AG08396 (cell line): ENCODE measurements at places on chromosomes 3 and 15.

GRCh38 chr3:65636326-65636725, 402.4 kb downstream of the MAGI1 start:
- DNase-seq: no peak

DNA sequence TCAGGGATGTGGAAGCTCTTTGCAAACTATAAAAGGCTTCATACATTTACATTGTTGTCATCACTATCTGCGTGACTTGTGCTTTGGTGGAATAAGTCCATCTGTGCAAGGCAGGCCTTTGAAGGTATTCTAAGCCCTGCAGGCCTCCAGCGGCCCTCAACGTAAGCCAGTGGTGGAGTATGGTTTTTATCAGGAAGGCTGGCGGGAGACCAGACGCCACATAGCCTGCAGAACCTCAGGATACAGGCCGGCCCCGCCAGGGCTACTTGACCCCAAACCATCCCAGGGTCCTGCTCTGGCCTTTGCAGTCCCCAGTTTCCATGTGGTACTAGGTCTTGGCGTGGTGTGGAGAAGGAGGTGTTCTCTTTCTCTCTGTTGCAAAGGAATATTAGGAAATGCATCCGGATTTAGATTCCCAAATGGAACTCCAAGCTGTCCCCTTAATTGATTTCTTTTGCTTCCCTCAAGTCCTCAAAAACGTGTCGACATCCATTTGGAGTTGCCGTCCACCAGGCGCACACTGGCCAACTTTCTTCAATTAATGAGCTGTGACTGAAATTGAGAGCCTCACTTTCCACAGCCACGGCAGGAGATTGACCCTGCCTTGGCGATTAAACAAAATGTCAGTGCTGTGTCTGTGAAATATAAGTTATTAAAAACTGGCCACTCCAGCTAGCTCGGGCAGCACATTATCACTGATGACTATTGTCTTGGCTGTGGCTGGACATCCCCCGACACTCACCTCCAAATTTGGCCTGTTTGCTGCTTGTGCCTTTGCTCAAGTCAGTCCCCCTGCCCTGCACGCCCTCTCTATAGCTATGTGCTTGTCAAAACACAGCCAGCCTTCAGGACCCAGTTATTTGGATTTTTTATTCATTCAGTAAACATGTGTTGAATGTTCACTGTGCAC, 239.8 kb upstream of the TLE3 start:
- DNase-seq: no peak

DNA sequence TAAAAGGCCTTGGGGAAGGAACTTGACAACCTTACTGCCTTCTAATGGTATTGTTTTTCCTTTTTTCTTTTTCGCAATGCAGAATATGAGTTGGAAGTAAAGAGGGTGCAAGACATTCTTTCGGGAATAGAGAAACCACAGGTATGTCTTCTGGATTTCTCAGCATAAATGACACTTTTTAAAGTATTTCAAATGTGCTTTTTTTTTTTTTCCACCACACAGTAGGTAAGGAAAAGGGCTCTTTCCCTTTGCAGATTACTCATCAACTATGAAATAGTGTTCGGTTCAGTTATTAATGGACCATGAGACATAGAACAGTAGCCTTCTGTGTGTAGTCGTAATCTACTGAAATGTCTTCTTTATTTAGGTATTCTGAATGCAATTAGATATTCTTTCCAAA, 162.4 kb downstream of the GHSR start:
- DNase-seq: no peak

GRCh38 chr3:112004187-112004586, 5.5 kb downstream of the TAGLN3 start:
- DNase-seq: no peak

DNA sequence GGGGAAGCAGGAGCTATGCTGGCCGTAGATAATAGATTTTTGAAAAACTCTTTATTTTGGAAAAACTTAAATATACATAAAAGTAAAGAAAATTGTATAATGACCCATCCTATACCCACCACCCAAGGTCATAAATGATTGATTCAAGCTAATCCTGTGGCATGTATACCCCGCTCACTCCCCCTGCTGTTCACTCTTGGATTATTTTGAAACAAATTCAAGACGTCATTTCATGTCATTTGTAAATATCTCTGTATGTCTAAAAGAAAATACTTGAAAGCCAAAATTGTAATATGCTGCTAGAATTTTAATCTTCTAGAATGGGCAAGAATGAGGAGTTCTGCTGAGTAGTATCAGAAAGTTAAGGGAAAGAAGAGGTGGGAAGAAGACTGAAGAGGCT, 241.7 kb downstream of the FEZF2 start:
- no peak for DNase-seq

GRCh38 chr15:74235962-74236361, at the start of gene CCDC33:
Gene CCDC33, plus strand, starts transcription at chr15:74236326. Its CDS starts 394 bp downstream, at chr15:74236720.
- DNase-seq: no peak

DNA sequence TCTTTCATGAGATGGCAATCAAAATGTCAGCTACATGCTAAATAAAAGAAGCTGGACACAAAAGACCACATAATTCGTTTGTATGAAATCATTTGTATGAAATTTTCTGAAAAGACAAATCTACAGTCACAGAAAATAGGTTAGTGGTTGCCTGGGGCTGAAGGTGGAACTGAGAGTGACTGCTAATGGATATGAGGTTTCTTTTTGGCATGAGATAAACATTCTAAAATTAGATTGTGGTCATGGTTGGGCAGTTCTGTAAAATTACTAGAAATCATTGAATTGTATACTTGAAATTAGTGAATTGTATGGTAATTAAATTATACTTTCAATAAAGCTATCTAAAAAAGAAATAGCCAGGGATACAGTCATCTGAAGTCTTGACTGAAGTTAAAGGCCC, 2.7 kb upstream of the DMXL2 start:
- DNase-seq: no peak

GRCh38 chr3:14525685-14526631, 14.2 kb downstream of the GRIP2 start:
- DNase-seq: peak; percentile 79

- DNase-seq: no peak
Measured at GRCh38 chr3:59680919-59681318, 631.1 kb upstream of the CFAP20DC start.

GRCh38 chr3:147257944-147258343, 148.4 kb downstream of the ZIC4 start:
- no peak for DNase-seq

DNA sequence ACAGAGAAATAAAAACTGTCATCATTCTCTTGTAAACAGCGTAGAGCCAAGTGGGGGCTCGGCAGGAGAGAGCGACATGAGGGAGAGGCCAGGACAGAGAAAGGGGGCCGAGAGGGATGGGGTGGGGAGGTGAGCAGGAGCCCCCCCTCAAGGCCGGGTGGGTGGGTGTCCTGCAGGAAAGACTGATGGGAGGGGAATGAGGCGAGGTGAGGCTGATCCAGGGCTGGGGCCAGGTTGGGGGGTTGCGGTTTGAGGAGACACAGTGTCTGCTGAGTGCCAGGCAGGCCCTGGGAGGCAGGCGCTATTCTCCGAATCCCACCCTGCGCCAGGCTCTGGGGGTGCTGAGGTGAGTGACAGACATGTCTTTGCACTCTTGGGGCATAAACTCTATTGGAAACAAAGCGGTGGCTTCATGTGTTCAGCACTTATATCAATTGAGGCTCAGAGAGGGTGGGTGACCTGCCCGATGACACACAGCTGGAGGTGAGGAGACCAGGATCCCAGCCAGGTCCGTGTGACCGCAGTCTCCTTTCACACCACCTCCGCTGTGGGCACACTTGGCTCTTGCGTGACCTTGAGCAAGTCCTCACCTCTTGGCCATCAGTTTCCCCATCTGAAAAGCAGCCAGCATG, 19.6 kb upstream of the CSPG4 start:
- no peak for DNase-seq

DNA sequence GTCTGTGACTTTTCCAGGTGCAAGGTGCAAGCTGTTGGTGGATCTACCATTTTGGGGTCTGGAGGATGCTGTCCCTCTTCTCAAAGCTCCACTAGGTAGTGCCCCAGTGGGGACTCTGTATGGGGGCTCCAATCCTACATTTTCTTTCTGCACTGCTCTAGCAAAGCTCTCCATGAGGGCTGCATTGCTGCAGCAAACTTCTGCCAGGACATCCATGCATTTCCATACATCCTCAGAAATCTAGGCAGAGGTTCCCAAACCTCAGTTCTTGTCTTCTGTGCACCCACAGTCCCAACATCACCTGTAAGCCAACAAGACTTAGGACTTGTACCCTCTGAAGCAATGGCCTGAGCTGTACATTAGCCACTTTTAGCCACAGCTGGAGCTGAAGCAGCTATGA, 694.5 kb upstream of the BCHE start:
- no peak for DNase-seq

- DNase-seq: no peak
Measured at GRCh38 chr3:195065142-195065863, 205.7 kb downstream of the XXYLT1 start.

DNA sequence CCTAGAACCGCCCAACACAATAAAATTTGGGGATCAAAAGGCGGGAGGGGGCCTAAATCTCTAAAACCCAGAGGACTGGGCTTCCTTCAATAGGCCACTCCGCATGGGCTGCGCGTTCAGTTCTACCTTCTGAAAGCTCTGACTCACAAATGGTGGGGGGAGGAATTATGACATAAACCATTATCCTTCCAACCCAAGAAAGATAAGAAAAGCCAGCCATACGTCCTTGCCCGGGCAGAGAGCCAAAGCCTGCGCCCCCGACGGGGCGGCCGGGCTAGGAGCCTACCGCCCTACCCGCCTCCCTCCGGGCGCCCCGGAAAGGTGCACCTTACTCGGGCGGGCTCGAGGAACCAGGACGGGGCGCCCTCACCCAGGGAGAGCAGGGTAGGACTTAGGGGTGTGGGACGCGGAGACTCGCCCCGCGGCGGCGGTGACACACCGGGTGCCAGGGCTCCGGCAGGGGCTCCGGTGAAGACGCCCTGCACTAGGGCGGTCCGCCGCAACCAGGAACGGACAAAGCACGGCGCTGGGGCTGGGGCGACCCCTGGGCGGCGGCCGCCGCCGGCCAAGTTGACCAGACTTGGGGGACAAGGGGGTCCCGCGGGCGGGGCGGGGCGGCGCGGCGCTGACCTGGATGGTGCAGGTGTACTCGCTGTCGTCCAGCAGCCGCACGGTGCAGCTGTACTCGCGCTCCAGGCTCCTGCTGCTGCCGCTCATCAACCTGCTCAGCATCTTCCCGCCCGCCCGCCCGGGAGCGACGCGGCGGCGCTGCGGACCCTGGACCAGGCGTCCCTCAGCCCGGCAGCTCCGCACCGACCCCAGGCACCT, 534 bp downstream of the FRMD5 start:
- DNase-seq: peak; percentile 38

GRCh38 chr15:42130246-42130986, 26.0 kb downstream of the PLA2G4F start:
- no peak for DNase-seq

DNA sequence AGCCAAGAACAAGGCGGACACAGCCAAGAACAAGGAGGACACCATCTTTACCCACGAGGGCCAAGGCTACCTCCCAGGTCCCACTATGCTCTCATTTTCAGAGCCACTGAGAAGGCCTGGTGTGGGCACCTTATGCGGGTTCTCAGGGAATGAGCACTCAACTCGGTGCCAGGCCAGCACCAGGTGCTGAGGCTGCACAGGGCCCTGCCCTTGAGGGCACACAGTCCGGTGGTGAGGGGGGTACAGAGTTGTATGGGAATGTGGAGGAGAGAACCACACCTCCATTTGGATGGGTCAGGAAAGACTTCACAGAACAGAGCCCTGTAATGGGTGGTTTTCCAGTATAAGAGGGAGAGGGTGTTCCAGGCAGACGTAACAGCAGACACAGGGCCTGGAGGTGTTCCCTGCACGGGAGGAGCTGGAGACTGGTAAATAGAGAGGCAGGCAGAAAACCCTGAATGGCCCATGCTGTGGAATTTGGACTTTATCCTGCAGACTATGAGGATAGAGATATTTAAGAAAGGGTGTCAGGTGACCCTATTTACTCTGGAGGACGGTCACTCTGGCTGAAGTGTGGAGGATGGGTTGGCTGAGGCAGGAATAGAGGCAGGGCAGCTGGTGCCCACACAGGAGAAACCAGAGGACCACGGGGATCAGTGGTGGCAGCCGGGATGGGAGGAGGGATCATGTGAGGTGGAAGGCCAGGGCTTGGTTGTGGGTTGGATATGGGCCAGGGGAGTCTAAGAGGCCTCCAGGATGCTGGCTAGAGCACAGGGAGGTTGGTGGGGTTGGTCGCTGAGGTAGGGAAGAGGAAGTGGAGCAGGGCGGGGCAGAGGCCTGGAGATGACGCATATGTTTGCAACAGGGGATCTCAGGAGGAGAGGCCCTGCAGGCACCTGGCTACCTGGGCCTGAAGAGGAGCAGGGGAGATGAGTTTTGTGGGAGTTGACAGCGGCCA, 34.6 kb downstream of the CRABP1 start:
- DNase-seq: no peak

DNA sequence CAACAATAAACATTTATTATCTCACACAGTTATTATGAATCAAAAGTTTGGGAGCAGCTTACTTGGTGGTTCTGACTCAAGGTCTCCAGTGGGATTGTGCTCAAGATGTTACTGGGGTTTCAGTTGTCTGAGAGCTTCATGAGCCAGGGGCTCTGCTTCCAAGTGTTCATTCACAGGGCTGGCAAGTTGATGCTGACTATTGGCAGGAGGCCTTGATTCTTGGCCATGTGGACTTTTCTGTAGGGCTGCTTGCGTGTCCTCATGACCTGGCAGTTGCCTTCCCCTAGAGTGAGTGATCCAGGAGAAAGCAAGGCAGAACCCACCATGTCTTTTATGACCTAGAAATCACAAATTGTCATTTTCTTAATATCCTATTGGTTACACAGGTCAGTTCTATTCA, 87.2 kb upstream of the TNFAIP8L3 start:
- no peak for DNase-seq

- DNase-seq: no peak
Measured at GRCh38 chr3:50111757-50112156, 23.0 kb downstream of the RBM5 start.

DNA sequence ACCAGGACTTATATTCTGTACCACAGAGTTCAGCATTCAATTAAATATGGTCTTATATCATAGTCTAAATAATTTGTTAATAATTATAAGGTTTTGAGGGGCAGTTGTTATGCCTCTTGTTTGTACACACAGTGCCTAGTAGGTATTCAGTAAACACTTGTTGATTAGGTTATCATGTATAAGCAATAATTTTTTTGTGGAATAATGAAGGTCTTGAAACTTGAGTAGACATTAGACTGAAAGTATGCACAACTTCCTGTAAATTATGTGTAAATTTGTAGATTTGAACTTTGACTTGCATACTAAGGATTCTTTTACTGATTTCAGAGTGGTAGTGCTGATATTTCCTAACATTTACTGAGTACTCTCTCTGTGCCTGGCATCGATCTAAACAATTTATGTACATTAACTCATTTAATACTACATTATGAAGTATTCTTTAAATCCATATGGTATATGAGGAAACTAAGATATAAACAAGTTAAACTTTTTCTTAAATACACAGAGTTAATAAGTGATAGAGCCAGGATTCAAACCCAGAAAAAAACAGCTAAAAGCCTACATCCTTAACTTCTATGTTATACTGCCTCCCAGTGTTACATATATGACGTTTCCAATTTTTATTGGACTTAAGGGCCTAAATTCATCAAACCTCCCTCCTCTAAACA, 65.1 kb downstream of the GLCE start:
- peak; percentile 6 for DNase-seq

- peak; percentile 15 for DNase-seq
Measured at GRCh38 chr3:113495035-113495434, 19.9 kb downstream of the SPICE1 start.
